NCI-H1417 (cell line): ENCODE measurements at places on chromosomes 12 and 14.

DNA sequence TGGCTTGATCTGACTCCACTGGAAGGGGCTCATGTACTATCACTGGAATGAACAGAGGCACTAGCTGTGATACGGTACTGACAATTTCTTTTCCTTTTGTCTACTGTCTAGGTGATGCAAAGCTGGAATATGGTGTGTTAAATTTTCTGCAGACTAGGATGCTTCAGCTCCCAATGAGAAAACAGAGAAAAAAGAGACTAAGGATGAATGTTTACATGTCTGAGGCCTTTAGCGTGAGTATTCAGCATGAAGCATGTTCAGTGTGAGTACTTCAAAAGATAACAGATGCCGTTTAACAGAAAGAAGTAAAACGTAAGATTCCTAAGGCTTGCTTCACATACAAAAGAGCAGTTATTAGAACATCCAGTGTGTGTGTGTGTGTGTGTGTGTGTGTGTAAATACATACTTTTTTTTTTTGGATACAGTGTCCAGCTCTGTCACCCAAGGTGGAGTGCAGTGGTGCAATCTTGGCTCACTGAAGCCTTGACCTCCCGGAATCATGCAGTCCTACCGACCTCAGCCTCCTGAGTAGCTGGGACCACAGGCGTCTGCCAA lies 92.3 kb upstream of the FERMT2 start:
- DNase-seq: no peak

- DNase-seq: no peak
These were observed at the start of gene TMEM132D for GRCh38 chr12:129903956-129904829. TSS of gene TMEM132D (minus strand) at chr12:129904025.

- no peak for DNase-seq
These were observed 747 bp downstream of the HSPB8 start for GRCh38 chr12:119179335-119180021.

GRCh38 chr12:111222523-111222922 lies 146.4 kb downstream of the PHETA1 start:
- DNase-seq: no peak

- no peak for DNase-seq
These were observed 51.8 kb upstream of the HIF1A start for GRCh38 chr14:61643555-61643954.

GRCh38 chr12:110941391-110941790 lies 21.0 kb upstream of the MYL2 start:
- DNase-seq: no peak

DNA sequence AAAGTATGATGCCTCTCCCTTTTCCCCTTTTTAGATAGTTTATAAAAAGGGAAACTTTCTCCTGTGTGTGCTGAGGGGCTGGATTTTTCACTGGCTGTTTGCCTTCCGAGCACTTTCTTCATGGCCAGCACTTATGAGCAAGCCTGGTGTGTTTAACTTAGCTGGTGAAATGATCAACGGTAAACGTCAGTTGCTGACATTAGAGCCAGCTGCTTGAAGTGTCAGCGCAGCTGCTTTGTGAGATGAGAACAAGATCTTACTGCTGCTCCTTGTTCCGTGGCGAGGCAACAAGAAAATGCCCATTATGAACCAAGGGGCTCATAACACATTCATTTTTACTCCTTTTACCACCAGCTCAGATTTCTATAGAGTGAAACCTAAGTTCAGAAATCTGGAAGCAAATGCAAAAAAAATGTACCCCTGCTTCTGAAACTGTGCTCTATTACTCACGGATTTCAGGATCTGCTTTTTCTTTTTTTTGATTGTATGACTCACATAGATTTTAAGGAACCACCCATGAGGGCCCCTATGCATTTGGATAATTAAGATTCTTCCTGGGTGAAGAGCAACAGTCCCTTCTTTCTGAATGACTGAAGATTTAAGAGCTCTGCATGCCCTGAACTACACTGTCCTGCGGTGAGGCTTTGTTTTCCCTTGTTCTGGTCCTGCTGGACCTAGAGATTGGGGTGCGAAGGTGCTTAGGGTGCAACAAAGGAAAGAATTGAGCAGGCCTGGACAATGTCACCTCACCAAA lies 74.3 kb upstream of the CPM start:
- peak; percentile 77 for DNase-seq

- no peak for DNase-seq
These were observed 235.7 kb upstream of the PWP1 start for GRCh38 chr12:107449891-107450290.
